ENCODE measurements at places on chromosomes 12 and 14.

GRCh38 chr12:88868050-88868449, 287.8 kb upstream of the KITLG start:
- no peak for DNase-seq

DNA sequence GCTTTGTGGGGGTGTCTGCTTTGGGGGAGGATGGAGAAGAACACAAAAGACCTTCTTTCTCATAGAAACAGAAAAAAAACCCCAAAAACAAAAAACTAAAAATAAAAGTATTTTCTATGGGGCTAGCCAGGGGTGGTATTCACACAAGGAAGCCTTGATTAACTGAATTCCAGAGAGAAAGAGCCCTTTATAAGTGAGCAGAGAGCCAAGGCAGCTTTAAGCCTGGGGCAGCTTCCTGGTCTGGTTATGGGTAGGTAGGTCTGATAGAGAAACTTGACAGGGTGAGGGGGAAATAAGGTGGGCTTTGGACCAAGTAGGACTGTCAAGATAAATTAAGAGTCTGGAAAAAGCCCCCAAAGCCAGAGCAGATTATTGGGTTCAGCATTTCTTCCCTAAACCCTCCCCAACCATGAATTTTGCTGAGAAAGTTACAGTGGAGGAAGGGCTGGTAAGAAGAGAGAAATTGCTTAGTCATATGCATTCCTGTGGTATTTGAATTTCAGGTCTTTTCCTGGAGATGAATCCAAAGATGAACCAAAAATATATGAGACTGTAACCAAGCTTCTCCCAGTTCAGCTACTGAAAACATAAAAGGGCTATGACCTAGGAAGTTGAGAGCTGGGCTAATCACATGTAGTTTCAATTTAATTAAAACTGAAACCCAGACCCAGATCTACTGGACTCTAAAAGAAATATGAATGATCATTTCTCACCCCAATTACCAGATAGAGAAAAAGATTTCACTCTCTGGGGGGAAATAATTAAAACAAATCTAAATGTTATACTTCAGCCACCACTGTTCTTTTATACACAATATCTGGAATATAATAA, 144.8 kb downstream of the TBC1D30 start:
- DNase-seq = peak; percentile 52

DNA sequence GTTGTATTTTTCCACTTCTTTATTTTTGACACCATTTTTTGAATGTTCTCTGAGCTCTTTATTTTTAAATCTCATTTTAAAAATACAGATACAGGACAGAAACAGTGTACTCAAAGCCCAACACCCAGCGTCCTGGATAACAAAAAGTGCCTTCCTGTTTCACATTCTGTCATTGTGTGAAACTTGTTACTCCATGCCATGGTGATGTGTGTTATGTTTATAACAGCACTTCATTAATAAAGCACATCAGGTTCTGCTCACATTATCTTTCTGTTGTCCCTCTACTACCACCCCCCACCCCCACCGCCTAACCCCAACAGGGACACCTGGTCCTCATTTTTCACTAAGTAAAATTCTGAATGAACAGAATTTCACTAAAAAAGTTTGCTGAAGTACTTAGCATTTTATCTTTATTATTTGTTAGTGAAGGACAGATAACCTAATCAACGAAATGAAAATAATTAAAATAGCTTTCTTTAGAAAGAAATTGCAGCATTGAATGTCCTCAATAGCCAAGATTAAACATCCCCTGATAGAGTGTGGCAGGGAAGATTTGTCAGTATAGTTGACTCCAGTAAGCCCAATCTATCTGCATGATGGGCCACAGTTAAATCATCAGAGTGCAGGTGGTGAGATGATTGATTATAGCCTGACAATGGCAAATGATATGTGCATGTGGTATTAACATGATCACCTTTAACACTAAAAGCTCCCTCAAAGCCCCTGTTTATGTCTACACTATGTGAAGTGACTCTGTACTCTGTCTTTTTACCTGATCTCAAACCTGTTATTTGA, 153.9 kb downstream of the ACSS3 start:
- DNase-seq = no peak

GRCh38 chr12:131357185-131357747, 353.6 kb upstream of the SFSWAP start:
- DNase-seq = no peak

GRCh38 chr12:109795023-109795422, 38.2 kb downstream of the TRPV4 start:
- no peak for DNase-seq

DNA sequence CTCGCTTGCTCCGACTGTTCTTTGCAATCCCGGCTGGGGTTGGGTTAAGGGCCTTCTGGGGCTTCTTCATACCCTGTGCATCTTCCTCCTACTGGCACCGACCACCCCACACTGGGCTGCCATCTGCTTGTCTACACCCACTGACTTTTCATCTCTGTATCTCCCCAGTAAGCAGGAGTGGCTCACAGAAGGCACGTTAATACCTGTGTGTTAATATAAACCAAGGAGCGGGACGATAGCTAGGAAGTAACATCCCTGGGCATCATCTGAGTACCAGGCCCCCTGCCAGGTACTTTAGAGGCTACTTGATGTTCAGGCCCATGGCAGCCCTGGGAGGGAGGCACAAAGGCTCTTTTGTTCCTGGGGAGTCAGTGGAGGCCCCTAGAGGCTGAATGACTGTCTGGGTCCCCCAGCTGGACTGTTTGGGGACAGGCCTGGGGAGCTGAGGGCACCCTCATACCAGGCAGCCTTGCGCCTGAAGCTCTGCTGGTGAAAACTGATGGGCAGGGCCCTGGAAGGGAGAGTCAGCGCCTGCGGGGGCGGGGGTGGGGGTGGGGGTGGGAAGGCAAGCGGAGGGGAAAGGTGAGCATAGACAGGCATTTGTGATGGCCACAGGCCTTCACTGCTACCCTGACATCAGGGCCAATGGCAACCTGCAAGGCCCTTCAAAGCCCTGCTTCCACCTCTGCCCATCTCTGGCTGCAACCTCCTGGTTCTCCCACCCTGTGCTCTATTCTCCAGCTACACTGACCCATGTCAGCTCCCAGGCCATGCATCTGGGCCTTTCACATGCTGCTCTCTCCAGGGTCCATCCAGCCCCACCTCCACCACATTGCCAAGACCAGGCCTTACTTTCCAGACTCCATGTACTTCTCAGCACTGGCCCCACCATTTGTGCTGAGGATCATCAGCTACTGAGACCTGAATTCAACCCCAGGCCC, 34.2 kb upstream of the DEGS2 start:
- no peak for DNase-seq

DNA sequence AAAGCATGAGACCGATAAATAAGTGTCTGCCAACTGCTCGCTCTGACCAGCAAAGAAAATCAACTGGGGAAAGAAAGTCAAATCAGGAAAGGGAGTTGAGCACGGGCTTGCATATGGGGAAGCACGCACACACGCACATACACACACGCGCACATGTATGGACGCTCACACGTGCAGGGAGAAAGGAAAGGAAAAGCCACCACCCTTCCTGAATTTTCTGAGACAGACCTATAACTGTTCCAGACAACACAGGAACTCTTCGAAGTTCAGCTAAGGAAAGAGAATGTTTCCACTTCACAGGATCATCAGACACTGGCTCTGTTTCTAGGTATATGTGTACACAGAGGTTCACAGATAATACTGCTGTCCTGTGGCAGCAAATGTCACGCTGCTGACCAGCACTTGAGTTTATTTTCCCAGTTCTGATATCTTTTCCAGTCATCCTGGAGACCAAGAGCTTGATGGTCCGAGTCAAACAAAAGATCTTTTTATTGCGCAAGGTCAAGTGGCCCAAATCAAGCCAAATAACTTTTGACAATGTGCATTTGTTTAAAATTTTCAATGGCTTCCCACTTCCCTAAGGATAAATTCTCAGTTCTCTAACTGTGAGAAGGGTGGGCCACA, 82.1 kb upstream of the TMCC3 start:
- DNase-seq = no peak

DNA sequence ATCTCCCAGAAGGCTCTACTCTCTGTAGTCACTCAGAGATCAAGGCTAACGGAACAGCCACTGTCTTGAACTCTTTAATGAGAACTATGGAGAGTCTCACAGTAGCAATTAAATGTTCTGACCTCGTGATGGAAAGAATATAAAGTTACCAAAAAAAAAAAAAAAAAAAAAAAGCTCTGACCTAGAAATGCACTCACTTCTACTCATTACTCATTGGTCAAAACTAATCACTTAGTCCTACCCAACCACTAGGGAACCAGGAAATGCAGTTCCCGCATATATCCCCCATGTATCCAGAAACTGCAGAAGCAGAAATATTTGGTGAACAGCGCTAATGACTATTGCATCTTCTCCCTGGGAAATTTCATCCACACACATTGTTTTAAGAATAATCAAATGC, 29.5 kb upstream of the C12orf76 start:
- DNase-seq = no peak

DNA sequence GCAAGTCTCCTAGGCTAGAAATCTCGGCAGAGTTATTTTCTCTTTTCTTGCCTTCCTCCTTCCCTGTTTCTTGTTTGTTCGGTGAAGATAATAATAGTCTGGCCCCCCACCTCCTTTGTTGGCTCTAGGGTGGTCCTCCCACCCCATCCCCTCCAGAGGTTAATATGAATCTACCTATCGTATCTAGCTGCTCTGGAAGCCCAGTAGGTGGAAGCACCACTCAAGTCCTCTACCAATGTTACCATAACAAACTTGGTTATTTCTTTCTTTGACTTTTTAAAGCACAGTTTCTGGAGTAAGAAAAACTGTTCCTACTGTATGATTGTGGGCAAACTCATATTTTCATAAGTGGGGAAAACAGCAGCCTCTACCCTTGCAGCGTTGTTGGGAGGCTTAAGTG, 19.7 kb upstream of the GRIP1 start:
- DNase-seq = no peak

GRCh38 chr12:18204053-18204452, 57.3 kb upstream of the PIK3C2G start:
- DNase-seq = no peak

DNA sequence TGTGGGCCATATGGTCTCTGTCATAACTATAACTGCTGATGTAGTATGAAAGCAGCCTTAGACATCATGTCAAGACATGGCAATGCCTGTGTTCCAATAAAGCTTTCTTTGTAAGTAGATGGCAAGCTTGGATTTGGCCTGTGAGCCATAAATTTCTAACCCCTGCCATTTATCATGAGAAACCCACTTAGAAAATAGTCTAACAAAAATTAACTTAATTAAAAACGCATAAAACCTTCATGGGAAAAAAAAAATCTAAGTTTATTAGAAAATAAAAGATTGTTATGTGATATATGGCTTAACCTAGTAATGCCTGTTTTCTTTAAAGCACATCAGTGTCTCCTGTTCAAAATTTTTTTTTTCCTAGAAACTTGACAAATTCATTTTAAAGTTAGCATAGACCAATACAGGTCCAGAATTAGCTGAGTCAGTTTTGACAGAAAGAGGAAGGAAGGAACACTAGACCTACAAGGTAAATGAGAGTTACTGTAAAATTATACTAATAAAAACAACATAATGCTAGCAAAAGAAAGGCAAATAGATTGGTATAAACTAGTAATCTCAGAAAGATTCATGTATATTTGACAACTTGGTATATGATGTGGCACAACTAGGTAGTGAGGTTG, 68.2 kb downstream of the USP15 start:
- peak; percentile 48 for DNase-seq

GRCh38 chr12:118908811-118909210, 72.5 kb upstream of the SRRM4 start:
- no peak for DNase-seq

DNA sequence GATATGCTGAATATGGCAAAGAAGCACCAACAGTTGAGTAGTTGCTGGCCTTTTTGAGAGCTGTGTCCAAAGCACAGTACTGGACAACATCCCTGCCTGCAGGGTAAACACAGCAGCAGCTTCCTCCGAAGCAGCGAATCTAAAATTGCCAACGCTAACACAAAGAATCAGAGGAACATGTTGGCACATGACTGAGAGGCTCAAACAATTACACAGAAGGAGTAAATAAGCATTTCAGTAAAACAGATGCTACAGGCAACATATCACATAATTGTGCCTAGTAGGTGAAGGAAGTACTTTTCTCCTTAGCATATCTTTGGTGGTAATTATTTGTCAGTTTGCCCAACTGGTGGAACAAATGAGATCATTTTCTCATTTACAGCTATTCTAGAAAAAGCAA, 52.1 kb downstream of the KICS2 start:
- DNase-seq = no peak

DNA sequence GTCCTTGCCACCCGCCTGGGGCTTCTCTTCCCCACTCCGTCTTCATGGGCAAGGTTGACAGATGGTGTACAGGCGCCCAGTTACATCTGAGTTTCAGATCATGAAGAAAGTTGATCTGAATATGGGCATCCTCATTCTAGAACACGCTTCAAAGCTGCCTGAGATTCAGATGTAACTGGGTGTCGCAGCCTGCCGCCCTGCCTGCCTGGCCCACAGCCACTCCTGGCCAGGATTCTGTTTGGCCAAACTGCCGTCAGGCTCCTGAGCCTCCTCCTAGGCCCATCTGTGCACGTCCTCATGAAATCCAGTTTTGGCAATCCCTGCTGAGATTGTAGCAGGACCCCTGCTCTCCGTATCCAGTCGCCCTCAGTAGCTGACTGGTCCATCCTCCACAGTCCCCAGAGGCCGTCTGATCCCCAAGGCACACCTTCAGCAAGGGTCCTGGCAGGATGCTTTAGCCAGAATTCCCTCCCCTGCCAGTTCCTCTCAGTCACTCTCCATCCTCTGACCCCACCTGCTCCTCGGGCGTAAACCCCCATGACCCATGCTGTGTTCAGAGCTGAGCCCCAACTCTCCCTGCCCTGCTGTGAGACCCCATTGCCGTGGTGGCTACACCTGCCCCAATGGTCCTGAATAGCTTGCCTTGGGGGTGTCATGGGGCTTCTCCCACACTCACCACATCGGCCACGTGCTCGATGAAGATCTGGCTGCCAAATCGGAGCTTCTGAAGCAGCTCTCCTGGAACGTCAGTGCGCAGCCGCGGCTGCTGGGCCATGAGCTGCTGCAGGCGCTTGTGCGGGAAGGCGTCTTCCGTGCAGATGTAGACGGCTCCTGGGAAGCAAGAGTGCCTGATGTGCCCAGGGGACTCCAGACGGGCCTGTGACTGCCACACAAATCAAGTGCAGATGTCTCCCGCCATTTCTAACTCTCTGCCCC, 12.5 kb downstream of the XRCC3 start:
- DNase-seq = no peak

DNA sequence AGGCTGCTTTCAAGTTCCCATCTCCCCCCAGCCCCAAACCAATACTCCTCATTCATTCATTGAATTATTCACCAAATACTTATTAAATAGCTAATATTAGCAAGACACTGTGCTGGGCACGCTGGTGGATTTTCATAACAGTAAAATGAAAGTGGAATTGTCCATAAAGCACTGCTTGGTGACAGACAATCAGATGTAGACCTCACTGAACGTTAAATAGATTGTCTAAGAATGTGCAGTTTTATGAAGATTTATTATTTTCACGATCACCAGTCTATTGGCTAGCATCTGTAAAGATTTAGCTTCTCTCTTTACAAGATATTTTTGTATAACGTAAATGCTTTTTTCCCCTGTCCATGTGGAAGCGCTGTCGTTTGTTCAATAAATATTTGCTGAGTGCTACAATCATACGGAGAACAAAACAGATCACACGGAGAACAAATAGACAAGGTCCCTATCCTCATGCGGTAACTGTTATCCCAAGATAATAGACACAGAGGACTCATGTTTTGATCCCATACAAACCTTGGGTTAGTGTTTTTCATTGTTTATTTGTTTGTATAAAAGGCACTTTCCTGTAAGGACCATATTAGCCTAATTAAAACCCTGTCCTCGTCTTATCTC, 397.6 kb downstream of the BCAT1 start:
- no peak for DNase-seq

Measured in Kasumi-1 (cell line).